ENCODE measurements at places on chromosomes 11 and 22.
A peak's percentile ranks its signal among the peaks of the same experiment; 100 is the strongest.

- DNase-seq: peak; percentile 9
These were observed 109.8 kb downstream of the BCR start for GRCh38 chr22:23289851-23290724.

DNA sequence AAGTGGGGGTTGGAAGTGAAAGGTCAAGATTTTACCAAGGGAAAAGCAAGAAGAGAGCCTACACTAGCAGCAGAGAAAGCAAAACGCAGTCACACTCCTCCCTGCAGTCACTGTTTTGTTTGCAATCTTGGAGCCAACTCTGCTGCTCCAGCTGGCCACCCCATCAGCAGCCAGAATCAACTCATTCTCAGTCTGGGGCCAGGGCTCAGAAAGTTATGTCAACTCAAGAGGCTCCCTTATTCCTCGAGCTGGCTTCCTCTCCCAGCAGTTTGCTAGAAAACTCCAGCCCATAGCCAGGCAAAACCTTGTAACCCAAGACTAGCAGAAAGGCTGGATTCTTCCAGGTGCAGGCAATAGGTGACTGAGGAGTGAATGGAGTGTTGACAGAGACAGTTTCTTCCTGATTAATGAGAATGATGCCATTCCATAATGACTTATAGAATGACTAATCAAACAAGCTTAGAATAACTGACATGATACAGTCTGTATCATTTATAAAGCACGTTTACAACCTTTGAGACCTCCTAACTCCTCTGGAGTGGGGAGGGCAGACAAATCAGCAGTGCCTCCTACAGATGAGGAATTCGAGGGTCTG, 53.4 kb downstream of the P4HA3 start:
- DNase-seq: peak; percentile 14

DNA sequence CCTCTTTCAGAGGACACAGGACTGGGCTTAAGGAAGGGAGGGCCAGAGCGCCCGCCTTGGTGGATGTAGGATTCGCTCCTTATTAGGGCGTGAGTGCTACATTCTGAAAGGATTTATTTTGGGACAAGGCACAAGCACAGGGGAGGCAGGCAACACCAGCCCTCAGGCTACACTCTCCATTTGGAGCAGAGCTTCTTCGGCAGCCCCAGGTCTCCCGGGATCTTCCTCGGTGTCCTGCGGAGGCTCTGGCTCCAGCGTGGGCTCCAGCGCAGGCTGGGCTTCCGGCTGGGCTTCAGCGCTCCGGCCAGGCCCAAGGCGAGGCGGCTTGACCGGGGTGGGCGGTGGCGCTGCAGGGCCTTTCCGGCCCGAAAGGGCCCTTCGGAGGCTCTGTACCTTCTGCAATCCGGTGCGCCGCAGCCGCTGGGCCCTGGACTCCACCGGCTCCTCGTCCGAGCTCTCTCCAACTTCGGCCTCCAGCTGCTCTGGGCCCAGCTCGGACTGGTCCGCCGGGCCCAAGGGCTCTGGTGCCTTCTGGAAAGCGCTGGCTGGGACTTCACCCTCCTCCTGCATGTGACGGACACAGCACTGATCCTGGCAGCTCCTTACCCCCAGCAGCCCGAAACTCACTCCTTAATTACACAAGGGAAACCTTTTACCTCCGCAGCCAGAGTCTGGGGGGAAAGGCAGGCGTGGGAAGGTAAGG, 1.1 kb downstream of the CAVIN3 start:
- no peak for DNase-seq

DNA sequence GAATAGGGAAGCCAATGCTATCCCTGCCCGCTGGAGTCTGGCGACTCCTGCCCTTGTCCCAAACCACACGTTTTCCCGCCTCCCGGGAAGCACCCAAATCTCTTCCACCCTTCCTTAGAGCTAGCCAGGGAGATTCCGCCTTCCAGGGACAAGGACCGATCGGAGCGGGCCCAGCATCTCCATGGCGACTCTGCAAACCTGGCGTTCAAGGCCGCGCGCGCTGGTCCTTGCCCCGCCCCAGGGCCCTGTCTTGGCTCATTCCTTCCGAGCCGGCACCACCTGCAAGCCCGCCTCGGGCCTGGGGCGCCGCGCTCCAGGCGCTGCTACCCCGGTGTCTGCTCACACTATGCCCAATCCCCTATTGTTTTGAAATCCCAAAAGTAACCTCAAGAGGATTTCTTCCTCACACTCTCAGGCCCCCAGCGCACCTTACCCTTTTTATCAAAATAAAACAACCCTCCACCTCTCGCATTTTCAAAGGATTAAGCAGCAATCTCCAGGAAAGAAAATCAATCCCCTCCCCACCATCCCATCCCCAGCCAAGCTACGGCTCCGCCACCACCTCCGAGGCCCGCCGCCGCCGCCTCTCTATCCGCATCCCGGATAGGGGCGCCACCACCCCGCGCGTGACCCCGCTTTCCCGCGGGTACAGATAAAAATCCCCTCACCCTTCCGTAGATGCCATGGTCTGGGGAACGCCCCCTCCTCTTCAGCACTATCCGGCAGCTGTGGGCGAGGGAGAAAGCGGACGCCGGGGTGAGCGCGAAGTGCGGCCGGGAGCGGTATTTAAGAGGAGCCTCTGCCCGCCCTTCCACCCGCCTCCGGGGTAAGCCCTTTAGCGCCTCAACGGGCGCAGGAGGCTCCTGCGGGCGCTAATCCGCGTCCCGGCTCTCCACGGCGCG, 825 bp downstream of the SLC1A2 start:
- DNase-seq: no peak

DNA sequence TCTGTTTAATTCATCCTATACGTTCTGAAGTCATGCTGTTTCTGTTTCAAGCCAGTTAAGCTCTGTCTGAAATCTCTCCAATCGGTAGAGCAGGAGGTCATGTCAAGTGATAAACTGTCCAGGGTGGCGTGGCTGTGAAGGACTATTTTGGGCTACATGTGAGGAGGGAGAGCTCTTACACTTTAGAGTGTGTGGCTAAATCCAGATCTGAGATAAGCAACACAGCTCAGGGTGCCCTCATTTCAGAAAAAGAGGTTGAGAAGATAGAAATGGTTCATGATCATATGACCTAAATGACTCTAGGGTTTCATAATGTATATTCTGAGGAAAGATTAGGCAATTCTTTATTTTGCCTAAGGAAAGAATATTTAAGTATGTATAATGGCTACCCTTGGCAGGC, 8.4 kb downstream of the BLID start:
- no peak for DNase-seq

DNA sequence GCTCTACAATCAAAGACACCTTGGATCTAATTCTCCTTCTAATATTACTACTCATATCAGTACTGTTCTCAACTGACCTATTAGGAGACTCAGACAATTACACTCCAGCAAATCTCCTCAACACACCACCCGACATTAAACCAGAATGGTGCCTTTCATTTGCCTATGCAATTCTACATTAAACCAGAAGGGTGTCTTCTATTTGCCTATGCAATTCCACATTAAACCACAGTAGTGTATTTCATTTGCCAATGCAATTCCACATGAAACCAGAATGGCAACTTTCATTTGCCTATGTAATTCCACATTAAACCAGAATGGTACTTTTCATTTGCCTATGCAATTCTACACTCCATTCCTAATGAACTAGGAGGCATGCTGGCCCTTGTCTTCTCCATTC, 15.3 kb upstream of the APOL3 start:
- DNase-seq: no peak

DNA sequence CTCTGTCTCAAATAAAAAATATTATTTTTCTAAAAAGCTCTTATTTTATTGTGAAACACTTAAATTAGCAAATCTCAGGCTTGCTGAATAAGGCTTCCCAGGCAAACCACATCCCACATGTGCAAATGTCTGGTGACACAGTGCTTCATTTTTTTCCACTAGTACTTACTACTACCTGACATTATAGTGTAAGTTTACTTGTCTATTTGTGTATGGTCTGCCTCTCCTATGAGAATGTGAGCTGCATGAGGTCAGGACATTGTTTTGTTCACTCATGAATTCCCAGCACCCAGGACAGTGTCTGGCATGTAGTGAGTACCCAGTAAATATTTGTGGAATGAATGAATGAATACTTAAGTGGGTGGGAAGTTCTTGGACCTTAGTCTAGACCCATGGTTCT, 103.1 kb downstream of the PTPRJ start:
- no peak for DNase-seq

- DNase-seq: no peak
These were observed 563.2 kb downstream of the TMEM135 start for GRCh38 chr11:87600938-87601337.

DNA sequence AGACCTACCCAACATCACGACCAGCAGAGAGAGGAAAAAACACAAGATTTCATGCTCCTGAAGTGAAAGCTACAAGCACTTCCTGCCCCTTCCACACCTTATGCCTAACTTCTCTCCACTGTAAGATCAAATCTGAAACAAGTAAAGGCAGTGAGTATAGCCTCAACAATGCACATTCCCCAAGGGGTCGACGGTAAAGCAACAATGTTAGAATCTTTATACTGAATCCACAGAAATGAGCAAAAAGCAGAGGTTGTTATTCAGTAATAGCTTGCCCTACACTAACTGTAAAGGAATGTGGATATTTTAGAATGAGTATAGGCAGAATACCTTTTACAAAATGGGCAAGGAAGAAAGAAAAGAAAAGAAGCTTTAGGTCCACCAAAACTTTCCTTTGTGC, 15.6 kb downstream of the ARFGAP3 start:
- DNase-seq: peak; percentile 38

DNA sequence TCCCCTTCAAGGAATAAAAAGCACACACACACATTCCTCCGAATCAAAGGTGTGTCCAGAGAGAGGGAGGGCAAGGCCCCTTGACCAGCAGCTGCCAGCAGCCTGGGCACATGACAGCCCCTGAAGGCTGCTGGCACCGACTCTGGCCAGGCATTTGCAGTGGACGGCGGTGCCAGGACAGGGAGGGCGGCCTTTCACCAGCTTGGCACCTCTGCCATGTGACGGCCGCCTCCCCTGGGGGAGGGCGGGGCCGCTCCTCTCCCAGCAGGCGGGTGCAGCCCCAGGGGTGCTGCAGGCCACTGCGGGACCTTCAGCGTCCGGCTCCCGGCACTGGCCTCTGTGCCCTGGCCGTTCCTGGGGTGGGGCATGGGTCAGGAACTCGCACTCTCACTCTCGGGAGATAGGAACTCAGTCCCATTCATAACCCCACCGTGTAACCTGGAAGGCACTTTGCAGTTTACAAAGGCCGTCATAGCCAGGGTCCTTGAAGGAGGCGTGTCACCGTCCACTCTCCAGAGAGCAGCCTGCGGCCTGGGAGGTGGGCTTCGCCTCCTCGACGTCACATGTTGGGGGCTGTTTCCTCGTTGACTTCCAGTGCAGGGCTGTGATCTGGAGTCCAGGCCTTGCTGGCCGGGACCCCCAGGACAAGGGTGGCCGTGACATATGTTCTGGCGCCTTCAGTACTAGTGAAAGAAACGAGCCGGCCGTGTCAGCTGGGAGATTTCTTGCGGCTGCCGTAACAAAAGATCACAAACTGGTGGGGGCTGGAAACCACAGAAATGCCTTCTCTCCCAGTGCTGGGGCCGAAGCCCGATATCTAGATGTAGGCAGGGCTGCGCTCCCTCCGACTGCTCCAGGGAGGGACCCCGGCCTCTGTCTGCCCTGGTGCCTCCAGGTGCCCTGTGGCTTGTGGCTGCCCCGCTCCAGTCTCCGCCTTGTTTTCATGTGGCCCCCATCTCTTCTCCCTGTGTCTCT, 39.9 kb upstream of the SMIM38 start:
- DNase-seq: no peak

GRCh38 chr22:49155770-49156580, 671.7 kb downstream of the BRD1 start:
- no peak for DNase-seq

DNA sequence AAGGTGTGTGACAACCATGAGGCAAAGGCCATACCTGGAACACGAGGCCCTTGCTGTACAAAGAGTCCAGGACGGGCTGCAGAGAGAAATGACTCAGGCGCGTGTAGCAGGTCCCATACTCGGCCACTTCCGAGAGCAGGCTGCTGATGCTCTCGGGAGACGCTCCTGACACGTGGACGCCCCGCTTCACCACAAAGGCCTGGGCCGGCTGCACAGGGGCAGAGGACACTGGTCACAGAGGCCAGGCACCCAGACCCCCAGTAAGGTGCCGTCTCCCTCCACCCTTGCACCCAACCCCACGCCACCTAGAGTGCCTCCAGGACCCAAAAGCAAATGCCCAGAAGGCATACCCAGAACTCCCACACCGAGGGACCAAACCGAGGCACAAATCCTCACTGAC, 15.5 kb downstream of the TUBGCP6 start:
- no peak for DNase-seq

GRCh38 chr11:120128392-120129119, 9.4 kb downstream of the TRIM29 start:
- peak; percentile 10 for DNase-seq

- no peak for DNase-seq
These were observed 14.2 kb upstream of the APOBEC3A start for GRCh38 chr22:38943201-38943600.

- no peak for DNase-seq
These were observed 13.8 kb downstream of the GGT5 start for GRCh38 chr22:24230911-24231656.

- DNase-seq: no peak
These were observed 333.8 kb upstream of the CHORDC1 start for GRCh38 chr11:90556606-90557005.

GRCh38 chr11:19873730-19874129, 161.1 kb downstream of the NAV2 start:
- DNase-seq: no peak

DNA sequence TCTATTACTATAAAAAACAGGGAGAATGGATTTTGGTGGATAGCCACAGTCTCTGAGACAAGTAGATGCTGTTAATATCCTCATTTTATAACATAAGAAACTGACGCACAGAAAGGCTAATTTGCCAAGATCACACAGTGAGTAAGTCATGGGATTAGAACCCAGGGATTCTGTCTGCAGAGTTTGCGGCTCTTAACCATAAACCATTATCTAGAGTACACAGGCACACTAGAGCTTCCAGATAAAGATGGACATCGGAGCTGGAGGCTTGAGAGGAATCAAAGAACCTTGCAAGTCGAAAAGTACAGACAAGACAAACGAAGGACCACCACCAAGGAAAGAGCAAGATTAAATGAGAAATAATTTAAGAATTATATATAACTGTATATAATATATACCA, 11.3 kb downstream of the LGALS12 start:
- DNase-seq: no peak

DNA sequence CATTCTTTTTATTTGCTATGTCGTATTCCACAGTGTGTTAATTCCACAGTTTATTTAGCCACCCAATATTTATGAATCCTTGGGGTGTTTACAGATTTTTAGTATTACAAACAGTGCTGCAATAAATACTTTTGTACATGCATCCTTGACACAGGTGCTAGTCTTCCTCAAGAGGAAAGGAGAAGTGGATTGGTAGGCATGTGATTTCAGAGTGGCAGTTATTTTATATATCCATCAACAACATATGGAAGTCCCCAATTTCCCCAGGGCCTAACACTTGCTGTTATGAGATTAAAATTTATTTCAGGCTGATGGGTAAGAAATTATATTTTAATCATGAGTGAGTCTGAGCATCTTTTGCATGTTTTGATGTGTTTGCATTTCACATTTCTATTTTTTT, 17.9 kb downstream of the TRIM44 start:
- DNase-seq: no peak

- DNase-seq: no peak
These were observed 105.0 kb upstream of the SESN3 start for GRCh38 chr11:95335989-95336388.

- peak; percentile 49 for DNase-seq
These were observed 159.2 kb downstream of the MSANTD4 start for GRCh38 chr11:105862736-105863367.

- peak; percentile 78 for DNase-seq
These were observed 128.9 kb downstream of the DBX1 start for GRCh38 chr11:20031155-20032001.

GRCh38 chr11:44702889-44703288, 23.9 kb upstream of the TSPAN18 start:
- DNase-seq: no peak

Measured in fibroblast of skin of left quadriceps (primary cell).